Anterior cingulate cortex (tissue), 58 donors: ENCODE measurements at places on chromosomes 2 and 18.

DNA sequence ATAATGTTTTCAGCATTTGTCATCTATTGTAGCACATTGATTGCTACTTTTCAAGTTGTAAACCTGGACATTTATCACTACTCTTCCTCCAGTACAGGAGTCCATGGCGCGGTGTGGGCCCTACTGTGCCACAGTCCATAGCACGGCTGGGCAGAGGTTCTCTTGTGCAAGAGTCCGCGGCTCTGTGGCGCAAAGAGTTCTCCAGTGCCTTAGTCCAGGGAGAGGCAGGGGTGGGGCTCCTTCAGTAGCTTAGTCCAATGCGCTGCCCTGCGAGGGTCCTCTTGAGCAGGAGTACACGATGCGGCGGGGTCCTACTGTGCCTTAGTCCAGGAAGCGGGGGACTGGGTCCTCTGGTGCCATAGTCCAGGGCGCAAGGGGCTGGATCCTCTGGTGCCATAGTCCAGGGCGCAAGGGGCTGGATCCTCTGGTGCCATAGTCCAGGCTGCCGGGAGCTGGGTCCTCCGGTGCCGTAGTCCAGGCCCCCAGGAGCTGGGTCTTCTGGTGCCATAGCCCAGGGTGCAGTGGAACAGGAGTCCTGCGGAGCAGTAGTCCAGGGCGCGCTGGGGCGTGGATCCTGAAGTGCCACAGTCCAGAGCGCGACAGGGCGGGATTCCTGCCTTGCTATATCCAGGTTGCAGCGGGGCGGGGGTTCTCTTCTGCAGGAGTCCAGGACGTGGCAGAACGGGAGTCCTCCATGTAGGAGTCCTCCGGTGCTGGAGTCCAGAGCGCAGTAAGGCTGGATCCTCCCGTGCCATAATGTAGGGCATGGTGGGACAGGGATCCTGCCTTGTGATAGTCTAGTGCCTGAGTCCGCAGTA lies 129.3 kb downstream of the CCDC74A start:
- no peak for DNase-seq

- no peak for DNase-seq
Measured at GRCh38 chr2:148512501-148512900, 132.1 kb upstream of the EPC2 start.

GRCh38 chr18:25140124-25140961 lies 211.6 kb downstream of the ZNF521 start:
- DNase-seq: no peak

DNA sequence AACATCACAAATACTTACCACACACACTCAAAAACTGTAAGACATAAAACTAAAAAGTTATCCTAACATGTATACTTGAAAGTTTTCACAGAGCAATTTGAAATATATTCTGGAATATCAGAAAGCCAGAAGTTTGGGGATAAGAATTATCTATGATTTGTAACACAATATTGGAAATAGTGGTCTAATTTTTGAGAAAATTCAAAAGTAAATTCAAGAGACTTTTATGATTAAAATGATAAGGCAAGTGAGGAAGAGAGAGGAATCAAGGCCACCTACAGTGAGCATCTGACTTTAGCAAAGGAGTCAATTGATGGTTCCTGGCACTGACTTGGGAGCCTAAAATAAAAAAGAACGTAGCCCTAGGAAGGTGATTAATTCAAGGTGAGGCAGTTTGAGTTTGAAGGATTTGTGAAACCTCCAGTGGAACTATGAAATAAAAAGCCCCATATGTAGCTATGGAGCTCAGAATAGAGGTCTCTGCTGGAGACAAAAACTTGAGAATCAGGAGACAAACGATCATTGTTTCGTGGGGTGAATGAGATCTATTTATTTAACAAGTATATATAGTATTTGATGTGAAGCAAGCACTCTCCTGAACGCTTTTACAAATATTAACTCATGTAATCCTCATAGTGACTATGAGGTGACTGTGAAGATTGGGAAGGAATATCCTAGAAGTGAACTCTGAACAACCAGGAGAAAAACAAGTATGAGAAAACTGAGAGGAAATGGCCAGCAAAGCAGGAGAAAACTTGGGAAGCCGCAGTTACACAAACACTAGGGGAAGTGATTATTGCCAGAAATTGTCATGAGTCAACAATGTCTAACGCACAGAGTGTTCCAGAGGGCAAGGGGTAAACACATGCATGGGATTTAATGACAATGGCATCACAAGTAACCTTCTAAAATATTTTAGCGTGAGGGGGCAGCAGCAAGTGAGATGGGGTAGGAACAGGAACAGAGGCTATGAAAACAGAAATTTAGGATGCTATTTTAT lies 12.8 kb downstream of the TFPI start:
- no peak for DNase-seq

GRCh38 chr2:216769626-216770025 lies 74.3 kb upstream of the IGFBP5 start:
- no peak for DNase-seq

- no peak for DNase-seq
Measured at GRCh38 chr2:227474410-227474809, 2.5 kb downstream of the AGFG1 start.

DNA sequence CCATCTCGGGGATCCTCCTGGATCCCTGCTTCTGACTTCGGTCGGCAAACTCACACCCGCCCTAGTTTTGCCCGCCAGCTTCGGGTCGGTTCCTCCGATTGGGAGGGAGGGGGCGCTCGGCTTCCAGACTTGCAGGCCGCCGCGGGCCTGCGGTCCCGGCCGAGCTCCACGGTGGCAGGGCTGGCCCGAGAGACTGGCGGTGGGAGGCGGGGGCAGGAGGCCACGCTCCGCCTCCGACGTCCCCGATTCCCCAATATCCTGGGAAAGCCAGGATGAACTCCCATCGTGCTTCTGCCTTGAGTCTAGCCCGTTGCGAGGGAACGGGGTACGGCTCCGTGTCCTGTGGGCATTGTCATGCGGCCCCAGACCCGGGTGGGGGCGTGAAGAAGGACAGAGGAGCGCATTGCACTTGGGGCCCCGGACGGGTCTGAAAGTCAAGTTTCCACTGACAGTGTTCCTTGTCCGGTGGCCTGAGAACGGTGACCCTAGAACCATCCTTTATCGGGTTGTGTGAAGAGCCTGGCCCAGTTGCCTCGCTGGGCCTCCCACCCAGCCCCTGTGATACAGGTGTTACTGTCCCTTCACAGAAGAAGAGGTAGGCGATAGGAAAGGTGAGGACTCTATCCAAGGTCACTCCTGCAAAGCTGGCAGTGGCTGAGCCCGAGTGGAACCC lies 2.4 kb upstream of the INHBB start:
- DNase-seq: peak; percentile 64

DNA sequence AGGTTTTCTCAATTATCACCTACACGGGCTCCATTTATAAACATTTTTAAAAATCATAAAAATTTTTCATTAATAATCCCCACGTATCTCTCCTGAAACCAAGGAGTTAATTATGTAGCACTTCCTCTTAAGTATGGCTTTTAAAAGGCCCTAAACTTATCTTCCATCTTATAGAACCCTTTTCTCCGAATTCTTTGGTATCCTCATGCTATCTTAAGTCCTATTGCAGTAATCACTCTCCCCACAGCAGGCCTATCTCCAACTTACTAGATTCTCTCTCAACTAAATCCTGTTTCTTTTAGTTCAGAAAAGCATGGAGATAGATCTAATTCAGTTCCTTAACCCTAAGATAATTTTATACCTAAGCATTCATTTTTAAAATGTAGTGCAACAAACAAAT lies 26.2 kb downstream of the RPRD1A start:
- DNase-seq: no peak

DNA sequence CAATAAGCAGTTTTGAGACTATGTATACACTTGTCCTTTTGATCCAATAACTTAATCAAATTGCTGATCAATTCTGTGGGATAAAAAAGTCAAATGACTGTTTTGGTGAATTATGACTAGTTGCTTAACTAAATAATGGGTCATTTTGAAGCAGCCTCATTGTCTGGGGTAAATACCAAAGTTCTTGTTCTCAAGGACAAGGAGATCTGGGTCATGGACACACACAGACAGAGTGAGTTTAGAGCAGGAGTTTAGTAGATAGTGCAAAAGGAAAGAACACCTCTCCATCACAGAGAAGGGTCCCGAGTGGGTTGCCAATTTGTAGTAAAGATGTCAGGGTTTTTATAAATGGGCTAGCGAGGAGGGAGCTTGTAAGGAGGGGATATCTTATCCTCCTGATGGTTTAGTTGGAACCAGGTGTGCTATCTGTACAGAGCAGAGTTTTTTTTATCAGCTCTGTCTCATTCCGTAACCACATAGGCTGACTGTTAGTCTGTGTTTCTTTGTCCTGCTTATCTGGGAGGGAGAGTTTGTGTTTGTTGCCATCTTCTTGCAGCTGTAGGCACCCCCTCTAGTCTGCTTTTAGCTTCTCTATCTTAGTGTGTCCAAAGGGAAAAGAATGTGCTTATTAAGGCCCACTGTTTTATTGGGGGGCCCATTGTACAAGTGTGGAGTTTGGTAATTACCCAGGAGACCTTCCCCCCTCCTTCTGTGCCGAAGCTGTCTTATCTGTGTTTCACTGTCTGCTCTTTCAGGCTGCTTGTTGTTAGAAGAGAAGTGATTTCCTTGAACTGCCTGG lies 48.7 kb upstream of the C1GALT1C1L start:
- DNase-seq: no peak

GRCh38 chr18:11689669-11690565 lies 853 bp downstream of the GNAL start:
- no peak for DNase-seq

DNA sequence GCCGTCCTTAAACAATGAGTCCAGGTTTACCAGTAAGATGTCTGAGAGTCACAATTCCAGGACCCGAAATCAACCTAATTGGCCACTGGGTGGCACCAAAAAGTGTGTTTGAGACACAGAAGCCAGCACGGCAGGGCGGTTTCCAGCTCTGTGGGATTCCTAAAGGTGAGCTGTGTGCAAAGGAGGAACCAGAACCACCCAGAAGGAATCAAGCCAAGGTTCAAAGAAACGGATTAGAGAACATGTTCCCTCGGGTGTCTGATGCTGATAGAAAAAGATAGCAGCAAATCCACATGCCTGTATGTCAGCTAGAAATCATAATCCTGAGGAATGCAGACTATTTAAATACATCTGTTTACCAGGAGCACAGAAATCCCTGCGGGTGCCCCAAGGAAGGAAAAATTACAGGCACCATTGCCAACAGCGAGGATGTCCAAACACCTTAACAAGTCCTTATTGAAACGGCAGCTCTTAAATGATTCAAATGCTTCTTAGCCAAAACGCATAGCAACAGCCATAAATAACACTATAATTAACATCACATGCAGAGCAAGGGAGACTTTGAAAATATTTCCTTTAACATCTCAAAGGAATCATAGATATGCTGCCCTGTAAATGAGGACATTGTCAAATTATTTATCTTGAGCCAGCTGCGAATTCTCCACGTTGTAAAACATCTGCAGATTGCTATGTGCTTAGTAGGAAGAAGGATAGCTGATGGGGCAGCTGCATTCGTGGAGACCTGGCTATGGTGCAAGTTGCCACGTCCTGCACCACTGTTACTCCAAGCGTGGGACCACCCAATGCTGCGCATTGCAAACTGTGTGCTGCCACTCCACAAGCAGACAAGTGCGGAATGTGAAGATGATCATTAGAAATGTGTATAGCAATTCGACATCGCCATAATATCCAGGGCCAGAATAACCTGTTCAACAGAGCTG lies 318.7 kb upstream of the NCKAP5 start:
- peak; percentile 48 for DNase-seq

GRCh38 chr2:145015561-145015960 lies 495.6 kb upstream of the ZEB2 start:
- DNase-seq: no peak

DNA sequence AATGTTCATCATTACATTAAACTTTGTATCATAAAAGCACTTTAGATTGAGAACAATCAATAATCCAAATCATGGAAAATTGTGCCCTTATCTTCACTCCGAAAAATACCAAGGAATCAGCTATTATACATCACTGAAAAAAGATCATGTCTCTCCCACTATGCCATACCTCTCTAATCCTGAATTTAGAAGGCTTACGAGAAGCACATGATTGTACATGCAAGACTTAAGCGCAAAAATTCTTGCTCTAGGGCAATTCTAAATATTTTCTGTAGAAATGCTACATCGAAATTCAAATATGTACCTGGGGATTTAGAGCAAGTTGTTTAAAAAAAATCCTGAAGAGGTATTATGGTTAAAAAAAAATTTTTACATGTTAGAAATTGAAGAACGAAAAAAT lies 1.3 kb downstream of the CYTIP start:
- no peak for DNase-seq
